ENCODE measurements at places on chromosomes 11 and 22.

- DNase-seq: no peak
These were observed 40.8 kb downstream of the MAP6 start for GRCh38 chr11:75627906-75628668.

DNA sequence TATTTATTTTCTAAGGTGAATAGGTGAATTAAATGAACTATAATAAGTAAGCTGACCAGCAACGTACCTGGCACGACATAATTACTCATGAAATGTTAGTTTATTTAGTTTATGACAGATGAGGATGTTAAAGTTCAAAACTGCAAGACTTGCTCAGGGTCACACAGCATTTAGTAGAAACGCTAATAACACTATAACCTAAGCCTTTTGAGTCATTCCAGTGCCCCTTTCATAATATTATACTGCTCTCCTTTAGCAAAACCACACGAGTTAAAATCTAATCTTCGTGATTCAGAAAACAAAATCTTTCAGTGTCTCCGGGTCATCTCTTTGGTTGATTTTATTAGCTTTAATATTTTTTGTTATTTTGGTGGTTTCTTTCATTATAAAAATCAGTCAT lies 39.6 kb downstream of the BTBD10 start:
- DNase-seq: no peak

DNA sequence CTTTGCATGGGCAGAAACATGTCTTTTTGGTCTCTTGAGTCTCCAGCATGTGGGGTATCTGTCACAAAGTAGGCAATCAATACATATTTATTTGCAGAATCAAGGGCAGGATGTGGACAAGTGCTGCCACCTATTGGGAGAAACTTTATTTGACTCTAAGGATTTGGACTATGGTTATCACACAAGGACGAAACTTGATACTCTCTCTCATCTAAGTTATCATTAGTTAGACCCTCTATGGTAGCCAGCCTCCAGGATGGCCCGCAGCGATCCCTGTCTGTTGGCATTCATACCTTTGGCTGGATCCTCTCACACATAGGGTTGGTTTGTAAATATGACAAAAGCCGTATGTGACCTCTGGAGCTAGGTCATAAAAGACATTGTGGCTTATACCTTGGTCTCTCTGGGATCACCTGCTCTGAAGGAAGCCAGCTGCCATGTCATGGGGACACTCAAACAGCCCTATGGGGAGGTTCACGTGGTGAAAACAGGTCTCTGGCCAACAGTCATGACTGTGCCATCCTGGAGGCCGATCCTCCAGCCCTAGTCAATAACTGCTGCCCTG lies 1.1 kb upstream of the FBXO7 start:
- peak; percentile 58 for DNase-seq

- DNase-seq: no peak
These were observed 119.1 kb downstream of the TBC1D22A start for GRCh38 chr22:46881373-46882118.

DNA sequence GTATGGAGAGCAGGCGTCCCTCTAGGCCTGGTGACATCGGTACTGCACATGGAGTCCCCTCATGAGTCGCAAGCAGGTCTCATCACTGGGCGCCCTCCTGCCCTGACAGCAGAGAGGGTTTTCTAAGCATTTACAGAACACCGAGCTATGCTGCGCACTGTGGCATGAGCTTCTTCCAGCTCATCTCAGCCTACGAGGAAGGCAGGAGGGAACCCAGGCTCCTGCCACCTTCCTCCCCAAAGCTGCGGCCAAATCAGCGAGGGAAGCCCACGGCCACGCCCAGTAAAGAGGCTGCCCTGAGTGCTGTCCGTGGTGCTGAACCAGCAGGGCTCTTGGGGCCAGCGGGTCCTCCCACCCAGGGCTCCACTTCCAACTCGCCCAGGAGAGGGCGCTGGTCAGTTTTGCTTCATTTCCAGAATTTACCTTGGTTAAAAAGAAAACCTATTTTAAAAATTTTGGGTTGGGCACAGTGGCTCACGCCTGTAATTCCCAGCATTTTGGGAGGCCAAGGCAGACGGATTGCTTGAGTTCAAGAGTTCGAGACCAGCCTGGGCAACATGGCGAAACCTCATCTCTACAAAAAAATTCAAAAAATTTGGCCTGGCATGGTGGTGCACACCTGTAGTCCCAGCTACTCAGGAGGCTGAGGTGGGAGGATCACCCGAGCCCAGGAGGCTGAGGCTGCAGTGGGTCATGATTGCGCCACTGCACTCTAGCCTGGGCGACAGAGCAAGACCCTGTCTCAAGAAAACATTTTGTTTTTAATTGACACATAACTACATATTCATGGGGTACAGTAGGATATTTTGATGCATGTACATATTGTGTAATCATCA lies 34.2 kb downstream of the PHF21B start:
- DNase-seq: no peak

DNA sequence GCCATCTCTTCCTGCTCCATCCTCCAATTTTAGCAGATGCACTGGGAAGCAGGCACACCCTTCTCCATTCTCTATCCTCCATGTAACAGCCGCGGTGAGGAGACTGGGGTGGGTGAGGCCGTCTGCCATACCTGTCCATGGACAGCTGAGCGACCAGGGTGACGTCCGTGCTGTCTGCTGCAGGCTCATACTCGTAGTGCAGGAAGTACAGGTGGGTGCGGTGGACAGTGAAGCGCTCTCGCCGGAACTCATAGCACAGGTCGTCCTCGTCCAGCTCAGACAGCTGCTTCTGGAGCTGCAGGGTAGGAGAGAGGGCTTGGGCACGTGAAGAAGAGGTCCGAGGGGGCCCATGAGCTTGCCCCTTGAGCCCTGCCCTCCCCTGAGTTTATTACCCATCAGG lies 257.8 kb upstream of the SYN3 start:
- DNase-seq: no peak

GRCh38 chr11:121582296-121582695 lies 129.5 kb upstream of the SORL1-AS1 start:
- no peak for DNase-seq

GRCh38 chr11:45178890-45179671 lies 32.6 kb downstream of the PRDM11 start:
- no peak for DNase-seq

DNA sequence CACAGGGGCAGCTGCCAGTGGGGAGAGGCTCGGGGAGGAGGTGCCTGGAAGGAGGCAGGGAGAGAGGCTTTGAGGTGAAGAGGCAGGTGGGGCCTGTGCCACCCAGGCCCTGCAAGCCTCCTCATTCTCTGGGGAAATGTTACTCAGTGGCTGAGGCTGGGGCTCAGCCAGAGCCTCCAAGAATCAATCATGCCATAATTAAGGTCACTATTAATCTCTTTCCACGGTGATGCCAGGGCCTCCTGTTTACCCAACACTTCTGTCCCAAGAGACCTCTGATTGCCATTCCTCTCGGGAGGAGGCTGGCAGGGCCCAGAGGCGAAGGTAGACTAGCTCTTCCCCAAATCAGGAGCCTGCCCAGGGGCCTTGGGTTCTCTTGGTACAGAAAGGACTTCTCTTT lies 38.4 kb downstream of the GDPD5 start:
- no peak for DNase-seq

GRCh38 chr11:62393061-62393611 lies 25.7 kb upstream of the SCGB1A1 start:
- DNase-seq: no peak

- peak; percentile 94 for DNase-seq
These were observed 5.1 kb upstream of the B4GALNT4 start for GRCh38 chr11:363948-364761.

GRCh38 chr11:20840341-20840740 lies 171.0 kb downstream of the NELL1 start:
- peak; percentile 44 for DNase-seq

DNA sequence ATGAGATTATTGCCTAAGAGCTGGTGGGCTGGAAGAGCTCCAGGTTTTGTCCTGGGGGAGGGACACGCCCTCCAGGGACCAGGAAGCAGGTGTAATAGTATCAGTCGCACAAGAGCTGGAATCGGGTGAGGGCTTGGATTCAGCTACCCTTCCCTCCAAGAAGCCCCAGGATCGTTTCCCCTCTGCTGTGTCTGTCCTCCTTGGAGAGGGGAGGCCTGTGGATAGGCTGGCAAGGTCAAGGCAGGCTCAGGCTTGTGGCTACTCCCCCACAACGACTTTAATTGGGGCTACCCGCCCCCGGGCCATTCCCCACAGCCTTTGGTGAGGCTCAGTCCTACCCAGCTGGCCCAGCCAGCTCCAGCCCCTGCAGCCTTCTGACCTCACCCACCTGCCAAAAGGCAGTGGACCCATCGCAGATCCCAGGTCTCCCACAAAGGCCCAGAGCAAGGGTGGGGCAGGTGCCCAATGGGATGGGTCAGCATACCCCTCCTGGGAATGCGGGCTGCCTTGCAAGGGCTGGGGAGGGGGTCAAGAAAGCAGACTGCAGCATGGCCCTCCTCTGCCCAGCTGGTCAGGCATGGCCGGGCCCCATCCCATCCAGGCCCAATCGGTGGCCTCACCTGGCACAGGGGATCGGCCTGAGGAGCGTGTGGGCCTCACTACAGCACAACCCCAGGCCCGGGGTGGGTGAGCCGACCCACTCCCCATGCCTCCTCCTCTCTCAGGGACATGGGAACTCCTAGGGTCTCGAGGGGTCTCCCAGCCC lies 1.0 kb downstream of the CTSD start:
- peak; percentile 24 for DNase-seq

- DNase-seq: no peak
These were observed 46.9 kb downstream of the SMIM38 start for GRCh38 chr11:69202511-69203221.

DNA sequence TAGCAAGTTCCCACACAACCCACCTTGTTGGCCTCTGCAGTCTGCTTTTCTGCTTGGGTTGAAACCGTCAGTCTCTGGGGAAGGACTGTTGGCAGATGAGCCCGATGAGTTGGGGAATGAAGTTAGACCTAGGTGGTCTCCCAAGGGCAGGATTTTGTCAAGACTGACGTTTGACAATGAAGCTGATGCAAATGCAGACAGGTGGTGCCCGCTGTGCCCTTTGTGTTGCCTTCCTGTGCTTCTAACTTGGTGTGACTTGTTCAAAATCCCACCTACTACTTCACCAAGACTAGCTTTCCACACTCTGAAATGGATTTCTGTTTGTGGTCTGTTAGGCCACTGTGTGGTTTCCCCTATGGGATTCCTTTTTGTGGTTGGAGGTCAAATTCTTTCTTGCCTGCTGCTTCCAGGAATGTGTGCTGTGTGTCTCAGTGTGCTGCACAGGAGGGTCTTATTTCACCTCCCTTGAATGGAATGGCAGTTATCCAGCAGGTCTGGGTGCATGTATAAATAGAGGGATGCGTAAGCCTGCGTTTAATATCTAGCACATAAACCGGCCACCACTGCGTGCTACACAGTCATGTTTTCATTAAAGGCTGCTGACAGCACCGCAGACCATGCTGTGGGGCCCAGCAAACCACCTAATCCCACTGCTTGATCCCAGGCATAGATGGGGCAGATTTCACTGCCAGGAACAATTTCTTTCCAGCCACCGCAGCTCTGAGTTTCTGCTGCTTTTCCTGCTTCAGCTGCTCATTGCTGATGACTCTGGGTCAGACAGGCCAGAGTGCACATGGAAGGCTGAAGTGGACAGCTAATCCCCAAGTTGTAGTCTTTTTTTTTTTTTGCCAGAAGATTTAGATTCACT lies 44.8 kb downstream of the ADAMTS8 start:
- DNase-seq: no peak

- no peak for DNase-seq
These were observed 20.6 kb downstream of the PIWIL3 start for GRCh38 chr22:24753914-24754313.

DNA sequence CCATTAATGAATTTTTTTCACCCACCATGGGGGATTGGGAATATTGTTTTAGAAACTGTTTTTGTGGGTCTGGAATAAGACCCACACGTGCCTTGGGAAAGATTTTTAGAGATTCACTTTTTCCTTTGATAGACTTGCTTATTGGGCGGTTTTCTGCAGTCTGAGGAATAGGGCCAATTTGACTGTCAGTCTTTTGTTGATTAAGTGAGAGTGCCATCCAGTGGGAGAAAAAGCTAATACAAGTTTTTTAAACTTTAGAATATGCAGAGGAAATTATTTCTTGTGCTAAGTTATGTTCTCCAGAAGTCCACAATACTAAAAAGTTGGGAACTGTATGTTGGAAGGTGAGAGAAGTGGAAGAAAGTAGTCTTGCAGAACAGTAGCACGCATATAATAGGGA lies 56.1 kb downstream of the PRMT3 start:
- DNase-seq: peak; percentile 24
